ENCODE measurements at places on chromosomes 7 and 10. TPM values are rescaled to one million over a fixed set of nuclear protein-coding genes. Genes with fewer than 3 reads are reported as not detected.

MCM7 gene
- total RNA-seq = 476 TPM

TWIST1 gene
- total RNA-seq = 0.20 TPM

ELOVL3 gene
- not detected for total RNA-seq

PDCD11 gene
- 68.8 TPM for total RNA-seq

CUTC gene
- 37.4 TPM for total RNA-seq

ZMIZ2 gene
- 131 TPM for total RNA-seq
